ENCODE measurements at places on chromosomes 6 and 20.

DNA sequence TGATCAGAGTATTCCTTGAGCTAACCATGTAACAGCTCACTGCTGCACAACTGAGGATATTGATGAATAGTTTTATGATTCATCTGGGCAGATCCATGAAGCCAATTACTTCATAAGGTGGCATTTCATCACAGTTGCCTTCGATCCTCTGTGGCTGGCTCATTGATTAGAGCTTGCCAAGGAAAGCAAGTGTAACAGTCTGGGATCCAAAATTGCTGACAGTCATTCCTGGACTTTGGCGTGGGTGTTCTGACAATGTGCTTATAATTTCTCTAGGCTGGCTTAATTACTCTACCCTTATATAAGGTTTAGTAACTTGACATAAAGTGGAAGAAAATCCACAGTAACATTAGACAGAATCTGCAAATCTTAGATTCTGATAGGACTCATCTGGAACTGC is 551.3 kb upstream of the CDH4 start:
- no peak for DNase-seq

DNA sequence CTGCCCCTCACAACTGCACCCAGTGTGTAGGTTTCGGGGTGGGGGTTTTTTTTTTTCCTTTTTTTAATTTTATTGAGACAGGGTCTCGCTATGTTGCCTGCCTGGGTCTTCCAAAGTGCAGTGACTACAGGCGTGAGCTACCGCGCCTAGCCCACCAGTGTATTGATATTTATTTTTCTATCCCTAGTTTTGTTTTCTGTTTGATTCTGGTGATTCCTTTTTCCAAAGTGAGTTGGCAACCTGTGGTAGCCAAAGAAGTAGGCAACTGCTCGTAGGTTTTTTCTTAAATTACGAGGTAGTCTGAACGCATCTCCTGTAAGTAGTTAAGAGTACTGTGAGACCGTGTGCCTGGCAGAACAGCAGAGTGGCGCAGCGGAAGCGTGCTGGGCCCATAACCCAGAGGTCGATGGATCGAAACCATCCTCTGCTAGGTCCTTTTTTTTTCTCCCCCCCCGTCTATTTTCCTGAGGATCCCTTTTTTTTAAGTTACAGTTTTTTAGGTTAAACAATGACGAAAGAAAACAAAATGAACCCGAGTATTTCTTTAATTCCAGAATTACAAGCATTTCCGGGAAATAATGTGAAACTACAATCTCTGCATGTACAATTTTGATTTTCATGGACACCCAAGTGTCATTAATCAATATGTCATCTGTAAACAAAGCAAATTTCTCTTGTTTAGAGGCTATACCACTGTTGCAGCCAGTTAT is 78.7 kb upstream of the BTN3A2 start:
- peak; percentile 85 for DNase-seq

DNA sequence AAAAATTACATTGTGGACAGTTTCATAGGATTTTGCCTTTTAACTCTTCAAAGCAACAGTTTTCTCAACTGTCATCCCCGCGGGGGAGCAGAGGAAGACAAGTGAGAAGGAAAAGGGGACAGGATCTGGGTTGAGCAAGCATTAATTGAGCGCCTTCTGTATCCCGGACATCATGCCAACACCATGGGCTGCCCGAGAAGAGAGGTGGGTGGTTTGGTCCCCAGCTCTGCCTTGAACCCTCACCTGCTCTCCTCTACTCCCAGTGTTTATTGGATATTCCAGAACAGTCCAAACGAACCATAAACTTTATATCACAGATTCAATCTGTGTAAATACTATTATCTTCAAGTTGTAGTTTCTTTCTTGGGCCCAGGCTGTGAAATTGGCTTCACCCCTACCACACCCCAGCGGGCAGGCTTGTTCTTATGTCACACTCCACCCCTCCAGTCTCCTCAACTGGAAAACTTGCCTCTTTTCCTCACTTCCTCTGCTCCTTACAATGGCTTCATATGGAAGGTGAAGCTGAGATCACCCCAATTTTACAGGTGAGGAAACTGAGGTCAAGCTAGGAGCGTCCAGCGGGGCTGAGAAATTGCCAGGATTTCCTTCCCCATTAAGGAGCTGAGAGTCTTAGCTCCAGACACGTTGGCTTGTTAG is 6.0 kb downstream of the PCK1 start:
- no peak for DNase-seq

DNA sequence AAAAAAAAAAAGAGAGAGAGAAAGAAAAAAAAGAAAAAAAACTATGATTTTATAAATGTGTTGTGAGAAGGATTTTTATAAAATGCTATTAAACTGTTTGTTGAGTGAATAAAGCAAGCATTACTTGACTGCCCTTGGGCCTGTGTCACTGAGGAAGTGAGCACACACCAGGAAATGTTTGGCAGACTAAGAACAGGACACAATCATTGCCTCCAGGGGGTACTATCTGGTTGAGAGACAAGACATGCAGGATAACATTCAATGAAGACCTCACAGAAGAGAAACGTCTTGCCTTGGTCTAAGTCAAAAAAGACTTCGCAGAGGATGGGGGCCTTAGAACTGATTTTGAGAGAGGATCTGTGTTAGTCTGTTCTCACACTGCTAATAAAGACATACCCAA is 40.6 kb downstream of the MTFR2 start:
- no peak for DNase-seq

- no peak for DNase-seq
Observed at GRCh38 chr20:17761604-17762003, 61.8 kb downstream of the BANF2 start.

GRCh38 chr6:75201901-75202672 is 3.8 kb downstream of the COL12A1 start:
- no peak for DNase-seq

DNA sequence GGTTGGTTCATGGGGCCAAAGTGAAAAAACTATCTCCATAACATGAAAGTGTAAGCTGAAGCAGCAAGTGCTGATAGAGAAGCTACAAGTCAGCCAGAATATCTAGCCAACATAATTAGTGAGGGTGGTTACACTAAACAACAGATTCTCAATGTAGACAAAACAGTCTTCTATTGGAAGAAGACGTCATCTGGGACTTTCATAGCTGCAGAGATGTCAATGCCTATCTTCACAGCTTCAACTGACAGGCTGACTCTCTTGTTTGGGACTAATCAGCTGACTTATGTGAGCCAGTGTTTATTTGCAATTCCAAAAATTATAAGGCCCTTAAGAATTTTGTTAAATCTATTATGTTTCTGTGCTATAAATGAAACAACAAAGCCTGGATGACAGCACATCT is 63.2 kb downstream of the GMDS start:
- no peak for DNase-seq

- DNase-seq, result no peak
Observed at GRCh38 chr6:160795721-160796120, 93.7 kb downstream of the PLG start.

GRCh38 chr6:69758214-69758613 is 38.6 kb downstream of the LMBRD1 start:
- DNase-seq, result no peak

DNA sequence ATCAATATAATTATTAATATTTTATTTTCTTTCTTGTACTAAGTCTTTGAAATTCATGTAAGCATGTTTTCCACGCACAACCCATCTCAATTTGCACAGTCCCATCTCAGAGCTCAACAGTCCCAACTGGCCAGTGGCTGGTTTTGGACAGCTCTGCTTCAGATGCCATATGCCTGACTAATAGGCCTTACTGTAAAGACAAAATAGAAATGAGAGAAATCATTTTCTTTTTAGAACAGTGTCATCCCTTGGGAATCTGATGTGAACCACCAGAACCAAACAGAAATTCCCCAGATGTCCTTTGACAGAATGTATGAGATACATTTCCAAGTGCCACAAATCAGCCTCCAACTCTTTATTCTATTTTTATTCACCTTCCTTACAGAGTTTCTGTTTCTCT is 338.9 kb downstream of the ESR1 start:
- DNase-seq, result no peak

GRCh38 chr20:57291003-57291402 is 24.6 kb upstream of the BMP7 start:
- DNase-seq, result no peak

DNA sequence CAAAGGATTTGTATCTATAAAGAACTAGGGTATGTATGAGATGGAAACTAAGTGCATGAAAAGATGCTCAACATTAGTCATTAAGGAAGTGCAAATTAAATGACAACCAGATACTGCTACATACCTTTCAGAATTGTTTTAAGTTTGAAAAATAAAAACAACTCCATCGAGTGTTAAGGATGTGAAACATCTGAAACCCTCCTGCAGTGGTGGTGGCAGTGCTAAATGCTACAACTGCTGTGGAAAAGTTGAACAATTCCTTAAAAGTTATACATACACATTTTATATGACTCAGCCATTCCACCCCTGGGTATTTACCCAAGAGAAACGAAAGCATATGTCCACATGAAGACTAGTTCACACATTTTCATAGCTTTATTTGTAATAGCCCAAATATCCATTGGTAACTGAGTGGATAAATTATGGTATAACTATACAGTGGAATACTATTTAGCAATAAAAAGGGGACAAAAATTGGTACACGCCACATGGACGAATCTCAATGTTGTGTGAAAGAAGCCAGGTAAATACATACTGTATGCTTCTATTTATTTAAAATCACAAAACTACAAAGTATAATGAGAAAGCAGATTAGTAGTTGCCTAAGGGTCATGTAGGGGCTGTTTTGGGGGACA is 10.6 kb downstream of the ARMH2 start:
- DNase-seq, result no peak

- no peak for DNase-seq
Observed at GRCh38 chr20:47818996-47819609, 33.8 kb upstream of the SULF2 start.

GRCh38 chr6:6193221-6193745 is 127.2 kb downstream of the F13A1 start:
- DNase-seq, result no peak

GRCh38 chr6:38080889-38081288 is 261.4 kb downstream of the ZFAND3 start:
- no peak for DNase-seq

DNA sequence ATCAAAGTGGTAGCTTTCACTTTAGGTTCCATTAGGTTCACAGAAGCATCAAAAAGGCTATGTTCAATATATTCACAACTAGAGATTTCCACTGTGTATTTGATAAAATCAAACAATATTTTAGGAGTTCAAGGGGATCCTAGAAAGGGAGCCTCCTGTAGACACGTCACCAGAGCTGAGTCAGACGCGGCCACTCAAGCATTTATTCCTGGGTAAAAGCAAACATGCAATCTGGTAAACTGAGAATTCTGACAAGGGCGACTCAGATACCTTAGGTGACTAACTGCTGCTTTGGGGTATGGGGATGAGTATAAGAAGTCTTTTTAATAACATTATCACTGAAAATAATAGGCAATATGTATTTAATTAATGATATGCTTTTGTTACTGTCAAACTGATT is 118.7 kb upstream of the HMGN3 start:
- DNase-seq, result no peak

- no peak for DNase-seq
Observed at GRCh38 chr6:92559003-92559402, 860.4 kb downstream of the EPHA7 start.

GRCh38 chr20:17659801-17660200 is 22.2 kb downstream of the RRBP1 start:
- DNase-seq, result no peak

- DNase-seq, result peak; percentile 17
Observed at GRCh38 chr6:112016320-112016719, 37.6 kb upstream of the CCN6 start.

GRCh38 chr20:34085544-34086040 is 26.5 kb downstream of the EIF2S2 start:
- no peak for DNase-seq

- DNase-seq, result no peak
Observed at GRCh38 chr6:168104636-168105035, 25.6 kb upstream of the FRMD1 start.

- DNase-seq, result no peak
Observed at GRCh38 chr6:13813621-13814175, 659 bp downstream of the MCUR1 start.

DNA sequence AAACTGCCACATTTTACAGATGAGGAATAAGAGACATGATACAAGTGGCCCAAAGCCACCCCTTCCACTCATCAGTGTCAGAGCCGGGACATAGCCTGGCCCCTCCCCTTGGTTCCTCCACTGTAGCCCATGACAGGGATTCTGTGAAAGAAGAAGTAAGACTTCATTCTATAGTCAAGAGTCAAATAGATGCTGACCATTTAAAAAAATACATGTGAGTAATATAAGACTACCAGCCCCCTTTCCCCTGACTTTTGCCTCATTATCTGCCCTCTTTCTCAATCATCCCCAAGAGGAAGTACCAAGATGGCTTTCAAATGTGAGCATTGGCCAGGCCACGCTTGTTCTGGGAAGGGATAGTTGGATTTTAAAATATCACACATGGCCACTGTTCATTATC is 57.8 kb upstream of the TAB2 start:
- no peak for DNase-seq

DNA sequence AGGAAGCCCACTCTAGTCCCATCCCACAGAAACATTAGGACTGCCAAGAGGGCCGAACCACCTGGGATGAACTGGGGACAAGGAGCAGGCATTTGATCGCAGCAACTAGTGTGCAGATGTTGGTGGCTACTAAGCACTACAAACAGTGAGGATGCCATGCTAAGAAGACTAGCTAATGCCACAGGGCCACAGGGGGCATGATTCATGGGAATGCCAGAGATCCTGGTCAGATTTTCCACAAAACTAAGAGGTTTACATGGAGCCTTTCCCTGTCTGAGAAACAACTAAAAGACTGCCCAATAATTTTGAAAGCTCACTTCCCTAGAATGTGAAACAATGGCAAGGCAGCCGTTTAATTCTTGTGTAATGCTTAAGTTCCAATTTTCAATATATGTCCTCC is 375.9 kb upstream of the PTCHD4 start:
- no peak for DNase-seq

GRCh38 chr6:88989215-88989614 is 25.8 kb upstream of the RNGTT start:
- DNase-seq, result no peak

- DNase-seq, result peak; percentile 16
Observed at GRCh38 chr20:34705397-34706301, 1.5 kb downstream of the TP53INP2 start.

DNA sequence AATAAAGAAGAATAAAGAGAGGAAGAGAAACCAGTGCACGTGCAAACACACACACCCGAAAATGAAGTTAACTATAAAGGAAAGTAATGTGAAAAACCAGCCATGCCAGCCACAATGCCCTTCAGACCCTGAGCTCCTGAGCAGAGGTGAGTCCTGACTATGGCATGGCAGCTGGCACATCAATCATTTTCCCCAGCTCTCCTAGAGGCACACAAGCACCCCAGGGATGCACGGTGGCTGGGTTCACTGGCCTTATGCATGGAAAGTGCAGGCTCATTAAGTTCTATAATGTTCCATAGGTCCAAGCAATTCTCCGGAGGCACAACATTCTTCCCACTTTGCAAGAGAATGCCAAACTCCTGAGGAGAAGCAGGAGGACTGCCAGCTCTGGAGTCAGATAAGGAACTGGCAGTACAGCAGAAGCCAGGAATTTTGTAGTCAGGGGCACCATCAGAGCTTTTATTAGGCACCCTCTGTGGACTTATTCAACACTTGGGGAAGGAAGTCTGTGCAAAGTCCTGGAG is 175.0 kb upstream of the PRDM1 start:
- no peak for DNase-seq

Data from CD4-positive, alpha-beta T cell treated with Interleukin-2 at 100 ng/mL for 4 hours (primary cell).